ENCODE measurements at places on chromosomes 1 and 21.

GRCh38 chr1:198498881-198499280, 41.6 kb downstream of the ATP6V1G3 start:
- no peak for DNase-seq

DNA sequence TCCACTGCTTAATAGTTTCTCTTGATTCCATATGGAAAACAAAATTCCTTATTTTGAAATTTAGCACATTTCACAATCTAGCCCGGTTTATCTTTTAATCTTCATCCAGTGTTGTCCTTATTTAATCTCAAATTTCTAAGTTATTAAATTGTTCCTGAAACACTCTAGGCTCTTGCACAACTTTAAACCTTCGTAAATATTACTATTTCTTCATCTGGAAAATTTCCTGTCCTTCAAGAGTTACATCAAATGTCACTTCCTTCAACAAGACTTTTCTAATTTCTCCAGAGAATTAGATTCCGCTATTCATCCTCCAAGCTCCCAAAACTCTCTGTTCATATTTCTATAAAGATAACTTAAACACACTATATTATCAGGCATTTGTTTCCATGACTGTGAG, 6.5 kb downstream of the FMO5 start:
- DNase-seq, result no peak

- no peak for DNase-seq
Measured at GRCh38 chr1:36303650-36304360, 2.4 kb upstream of the SH3D21 start.

- DNase-seq, result no peak
Measured at GRCh38 chr21:43842742-43843141, 22.3 kb upstream of the AGPAT3 start.

DNA sequence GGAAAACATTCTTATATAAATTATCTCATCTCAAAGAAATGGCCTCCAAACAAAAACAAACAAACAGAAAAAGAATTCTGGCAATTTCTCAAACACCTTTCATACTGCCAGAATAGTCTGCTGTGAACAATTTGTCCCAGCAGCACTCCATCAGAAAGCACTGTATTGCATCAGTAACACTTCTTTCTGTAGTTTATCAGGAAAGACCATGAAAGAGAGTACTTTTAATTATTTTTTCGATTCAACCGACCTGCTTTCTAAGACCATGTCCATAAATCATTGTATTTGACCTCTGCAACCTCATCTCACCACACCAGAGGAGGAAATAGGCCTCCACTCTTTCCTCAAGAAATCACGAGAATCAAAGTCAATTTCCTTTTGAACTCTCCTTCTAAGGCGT, 1579.9 kb downstream of the MRPL39 start:
- no peak for DNase-seq

DNA sequence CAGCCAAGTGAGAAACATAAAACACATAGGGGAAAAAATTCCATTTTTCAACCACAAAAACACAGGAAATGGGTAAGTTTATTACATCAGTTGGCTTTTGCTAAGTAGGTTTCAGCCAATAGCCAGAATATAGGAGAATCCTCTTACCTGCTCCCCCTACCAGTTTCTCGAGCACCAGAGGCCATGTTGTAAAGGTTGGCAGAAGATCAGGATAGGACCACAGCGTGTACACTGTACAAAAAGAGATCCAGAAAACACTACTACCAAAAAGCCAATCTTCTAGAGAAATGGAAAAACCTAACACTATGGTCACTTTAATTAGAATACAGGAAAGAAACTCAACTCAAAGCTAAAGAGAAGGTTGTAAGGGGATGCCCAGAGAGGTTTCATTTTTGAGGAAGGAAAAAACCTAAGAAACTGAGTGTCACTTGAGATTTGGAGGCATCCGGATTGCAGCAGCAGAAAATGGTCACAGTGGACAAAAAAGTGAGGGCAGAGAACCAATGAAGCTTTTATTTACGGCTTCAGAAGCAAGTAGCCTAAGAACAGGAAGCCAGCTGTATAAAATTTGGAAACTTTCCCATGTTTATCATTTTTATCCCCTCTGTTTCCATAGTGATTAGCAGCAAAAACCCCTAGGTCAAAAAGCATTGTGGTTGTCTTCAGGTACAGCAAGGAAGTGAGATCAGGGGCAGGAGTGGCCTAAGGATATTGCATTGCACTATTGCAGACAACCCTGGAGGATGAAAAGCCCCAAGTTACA, 2.9 kb downstream of the EIF2D start:
- peak; percentile 42 for DNase-seq

GRCh38 chr21:21010698-21011097, 12.5 kb downstream of the NCAM2 start:
- no peak for DNase-seq

DNA sequence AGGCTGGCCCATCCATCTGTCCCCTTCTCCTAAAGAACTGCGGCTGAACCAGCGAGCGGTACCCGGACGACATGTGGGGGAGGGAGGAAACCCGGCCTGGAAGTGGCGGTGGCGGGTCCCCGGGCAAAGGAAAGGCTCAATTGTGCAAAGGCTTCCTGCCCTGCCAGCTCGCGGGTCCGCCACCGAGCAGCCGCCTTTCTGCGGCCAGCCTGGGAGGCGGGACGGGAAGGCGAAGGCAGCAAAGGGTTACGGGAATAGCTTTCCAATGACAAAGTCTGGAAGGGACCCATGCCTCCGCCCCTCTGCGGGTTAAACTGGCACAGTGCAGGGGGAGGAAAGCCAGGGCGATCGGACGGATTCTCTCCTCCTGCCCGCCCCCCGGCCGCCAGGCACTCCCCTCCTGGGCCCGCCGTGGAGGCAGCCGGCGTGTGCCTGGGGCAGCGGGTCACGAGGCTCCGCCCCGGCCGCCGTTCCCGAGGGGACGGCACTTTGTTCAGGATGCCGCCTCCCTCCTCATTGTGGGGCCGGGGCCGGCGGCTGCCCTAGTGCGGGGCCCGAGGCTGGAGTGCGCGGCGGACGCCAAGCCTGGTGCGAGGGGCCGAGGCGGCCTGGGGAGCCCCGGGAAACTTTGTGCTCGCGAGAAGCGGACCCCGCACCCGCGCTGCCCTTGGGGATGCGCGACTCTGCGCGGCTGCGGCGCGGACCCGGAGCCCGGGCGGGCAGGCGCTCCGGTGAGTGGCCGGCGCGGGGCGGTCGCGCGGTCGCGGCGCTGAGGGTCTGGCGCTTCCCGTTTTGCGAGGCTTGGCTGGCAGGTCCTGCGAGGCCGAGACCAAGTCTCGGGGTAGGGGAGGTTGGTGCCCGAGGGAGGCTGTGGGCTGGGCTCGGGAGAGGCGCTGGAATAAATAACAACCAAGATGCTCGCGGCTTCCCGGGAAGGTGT, at the start of gene NAV1:
Gene NAV1, plus strand, starts transcription at position 516 of the 940 bp plus-strand sequence. CDS start 83,758 bp downstream, outside the sequence.
- no peak for DNase-seq

- no peak for DNase-seq
Measured at GRCh38 chr1:18429654-18430053, 51.1 kb upstream of the KLHDC7A start.

- DNase-seq, result no peak
Measured at GRCh38 chr1:10415211-10415930, 14.9 kb upstream of the CENPS start.

GRCh38 chr1:2815551-2815950, 14.1 kb upstream of the TTC34 start:
- no peak for DNase-seq

GRCh38 chr1:226868726-226869125, 1.7 kb upstream of the PSEN2 start:
- DNase-seq, result no peak

- no peak for DNase-seq
Measured at GRCh38 chr1:20211511-20211931, 25.2 kb upstream of the PLA2G2C start.

DNA sequence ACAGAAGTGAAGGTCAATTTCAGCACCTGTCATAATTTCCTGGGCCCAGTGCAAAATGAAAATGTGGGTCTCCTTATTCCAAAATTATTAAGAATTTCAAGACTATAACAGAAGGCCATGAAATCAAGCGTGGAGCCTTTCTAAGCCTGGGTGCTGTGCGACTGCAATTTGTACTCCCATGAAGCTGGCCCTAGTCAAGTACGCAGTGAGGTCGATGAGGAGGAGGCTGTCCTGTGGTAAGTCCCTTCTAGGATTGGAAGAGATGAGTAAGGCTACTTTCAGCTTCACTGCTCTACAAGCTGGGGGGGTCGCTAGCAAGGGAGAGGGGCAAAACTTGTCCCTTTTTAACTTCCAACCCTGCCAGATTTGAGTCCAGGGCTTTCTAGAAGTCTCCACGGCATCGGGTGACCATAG, 410 bp upstream of the NUDC start:
- DNase-seq, result no peak

DNA sequence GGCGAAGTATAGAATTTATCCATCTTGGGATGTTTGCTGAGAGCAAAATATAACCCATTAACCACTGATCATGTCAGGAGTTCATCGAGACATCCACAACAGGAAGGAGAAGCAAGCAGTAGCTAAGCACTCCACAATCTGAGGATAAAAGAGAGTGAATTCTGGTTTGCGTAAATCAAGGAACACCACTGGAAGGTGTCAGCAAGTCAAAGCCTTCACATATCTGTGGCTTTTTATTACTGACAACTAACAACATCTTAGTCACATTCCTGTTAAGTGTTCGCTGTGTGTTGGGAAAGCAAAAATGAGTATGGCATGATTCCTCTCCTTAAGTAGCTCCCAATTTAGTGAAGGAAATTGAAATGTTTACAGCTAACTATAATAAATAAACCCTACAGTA, 44.5 kb upstream of the DARS2 start:
- no peak for DNase-seq

DNA sequence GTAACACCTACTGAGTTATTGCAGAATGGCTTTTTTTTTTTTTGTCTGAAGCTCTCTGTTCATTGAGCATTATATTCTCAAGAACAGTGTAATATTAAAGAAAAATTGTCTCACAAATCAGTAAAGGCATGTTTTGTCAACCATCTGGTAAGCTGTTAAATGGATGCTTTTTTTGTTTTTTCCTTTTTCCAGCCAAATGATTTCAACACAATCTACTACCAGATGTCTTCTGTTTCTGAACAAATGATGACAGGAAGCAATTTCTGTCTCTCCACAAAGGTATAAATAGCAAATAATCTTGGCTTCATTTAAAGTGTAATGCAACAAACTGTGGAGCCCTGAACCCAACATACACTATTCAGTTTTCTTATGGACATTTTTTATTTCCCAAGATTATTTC, 78.6 kb upstream of the RGS2 start:
- no peak for DNase-seq

DNA sequence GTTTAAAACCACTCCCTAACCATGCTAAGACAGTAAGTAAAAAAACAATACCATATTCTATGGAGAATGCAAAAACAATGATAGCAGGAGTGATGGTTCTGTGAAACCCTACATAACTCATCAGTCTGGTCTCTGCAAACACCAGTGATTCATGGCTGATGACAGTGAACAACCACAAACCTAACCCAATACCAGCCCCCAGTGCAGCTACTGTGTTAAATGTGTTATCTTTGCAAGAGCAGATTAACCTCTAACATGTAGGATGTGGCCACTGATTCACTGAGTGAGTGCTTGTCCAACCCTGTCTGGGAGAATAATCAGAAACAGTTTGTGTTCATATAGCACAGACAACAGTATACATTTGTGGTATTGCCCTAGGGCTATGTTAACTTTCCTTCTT, 100.2 kb upstream of the COG2 start:
- DNase-seq, result peak; percentile 46

- DNase-seq, result no peak
Measured at GRCh38 chr1:203076031-203076511, 9.7 kb downstream of the MYOG start.

DNA sequence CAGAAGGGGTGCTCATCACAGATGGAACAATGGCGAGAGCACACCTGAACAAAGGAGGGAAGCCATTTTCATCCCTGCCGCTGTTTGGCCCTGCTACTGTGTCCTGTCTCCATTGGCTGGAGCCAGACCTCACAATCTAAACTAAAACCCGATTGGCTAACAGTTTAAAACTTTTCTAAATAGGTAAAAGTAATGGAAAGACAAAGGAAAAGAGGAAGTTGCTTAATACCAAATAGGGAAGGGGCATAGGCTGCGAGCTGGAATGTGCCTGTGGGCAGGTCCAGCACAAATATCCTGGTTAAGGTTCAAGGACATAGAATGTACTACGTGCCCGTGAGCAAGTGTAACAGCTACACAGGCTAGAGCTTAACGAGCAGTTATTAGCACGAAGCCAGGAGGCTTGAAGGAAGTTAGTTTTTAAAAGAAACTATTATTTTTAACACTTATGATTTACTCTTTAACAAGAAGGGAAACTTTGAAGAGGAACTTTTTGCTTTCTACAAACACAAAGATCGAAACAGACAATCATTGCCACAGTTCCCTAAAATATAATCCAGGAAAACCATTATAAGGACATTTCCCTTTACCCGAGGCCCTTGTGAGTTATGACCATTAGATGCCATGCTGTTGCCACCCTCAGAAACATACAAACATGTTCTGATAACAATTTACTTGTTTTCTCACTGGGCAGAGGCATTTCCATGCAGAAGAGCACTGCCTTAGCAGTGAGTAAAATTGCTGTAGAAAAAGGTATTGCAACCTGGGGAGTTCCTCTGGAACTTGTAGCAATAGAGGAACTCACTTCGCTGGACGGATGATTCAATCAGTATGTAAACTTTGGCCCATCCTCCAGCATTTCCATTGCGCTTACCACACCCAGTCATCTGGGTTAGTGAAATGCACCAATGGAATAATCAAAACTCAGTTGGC, 4.8 kb upstream of the PTTG1IP start:
- no peak for DNase-seq

GRCh38 chr1:100806601-100807000, 87.1 kb downstream of the VCAM1 start:
- DNase-seq, result no peak

GRCh38 chr1:115702959-115703358, 61.2 kb downstream of the VANGL1 start:
- no peak for DNase-seq

GRCh38 chr1:47179988-47180563, 9.8 kb downstream of the PDZK1IP1 start:
- no peak for DNase-seq

DNA sequence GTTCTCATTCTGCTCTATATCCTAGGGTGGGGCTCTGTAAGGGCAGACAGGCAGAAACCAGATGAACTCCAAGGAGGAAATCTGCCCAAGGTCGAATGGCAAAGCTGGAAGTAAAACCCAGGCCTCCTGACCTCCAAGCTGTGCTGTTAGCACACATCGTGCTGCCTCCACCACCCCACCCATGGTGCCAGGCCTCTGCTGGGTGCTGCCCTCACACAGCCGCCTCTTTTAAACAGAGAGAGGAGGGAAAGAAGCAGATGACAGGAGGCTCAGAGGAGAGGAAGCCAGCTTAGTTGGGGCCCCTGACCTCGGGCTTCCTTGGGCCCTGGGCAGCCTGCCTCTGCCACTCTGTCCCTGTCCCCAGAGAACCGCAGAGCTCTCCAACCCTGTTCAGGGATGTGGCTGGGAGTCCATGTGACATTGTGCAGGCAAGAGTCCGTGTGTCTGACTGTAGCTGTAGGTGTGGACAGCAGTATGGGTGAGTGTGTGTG, 1.1 kb downstream of the SYNC start:
- no peak for DNase-seq

GRCh38 chr21:45580576-45581321, 38.5 kb upstream of the SLC19A1 start:
- peak; percentile 3 for DNase-seq

GRCh38 chr1:200410566-200410878, 686 bp upstream of the ZNF281 start:
- DNase-seq, result no peak
